Foreskin keratinocyte (primary cell): ENCODE measurements at places on chromosomes 4 and X.

GRCh38 chr4:35934320-35934981 lies 309.9 kb downstream of the ARAP2 start:
- peak; percentile 35 for DNase-seq

DNA sequence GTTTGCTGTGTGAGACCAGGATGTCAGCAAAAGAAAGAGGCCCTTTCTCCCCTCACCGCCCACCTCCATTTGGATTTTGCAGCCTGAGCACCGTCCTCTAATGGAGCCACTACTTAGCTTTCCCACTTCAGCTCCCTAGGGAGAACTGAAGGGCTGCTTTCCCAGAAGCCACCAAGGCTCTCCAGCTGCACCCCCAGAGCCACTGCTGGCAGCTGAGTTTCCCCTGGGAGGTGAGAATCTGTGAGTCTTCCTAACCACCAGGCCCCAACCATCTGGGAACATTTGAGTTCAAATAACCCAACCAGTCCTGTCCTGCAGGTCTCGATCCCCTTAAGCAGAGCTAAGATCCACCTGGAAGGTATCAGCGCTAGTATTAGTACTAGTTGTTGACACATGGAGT lies 173.1 kb upstream of the USP9X start:
- DNase-seq, result peak; percentile 2

GRCh38 chr4:186298031-186298647 lies 32.1 kb downstream of the F11 start:
- no peak for DNase-seq

DNA sequence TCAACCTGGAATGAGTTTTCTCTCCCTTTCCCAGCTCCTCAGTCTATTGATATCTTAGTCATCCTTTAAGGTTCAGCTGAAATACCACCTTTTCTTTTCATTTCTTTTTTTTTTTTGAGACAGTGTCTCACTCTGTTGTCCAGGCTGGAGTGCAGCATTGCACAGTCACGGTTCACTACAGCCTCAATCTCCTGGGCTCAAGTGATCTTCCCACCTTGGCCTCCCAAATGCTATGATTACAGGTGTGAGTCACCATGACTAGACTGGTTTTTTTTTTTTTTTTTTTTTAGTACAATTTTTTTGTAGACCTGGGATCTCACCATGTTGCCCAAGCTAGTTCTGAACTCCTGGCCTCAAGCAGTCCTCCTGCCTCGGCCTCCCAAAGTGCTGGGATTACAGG lies 28.9 kb downstream of the AFF1 start:
- DNase-seq, result peak; percentile 75

- no peak for DNase-seq
Measured at GRCh38 chr4:173998471-173999144, 284.9 kb downstream of the FBXO8 start.

DNA sequence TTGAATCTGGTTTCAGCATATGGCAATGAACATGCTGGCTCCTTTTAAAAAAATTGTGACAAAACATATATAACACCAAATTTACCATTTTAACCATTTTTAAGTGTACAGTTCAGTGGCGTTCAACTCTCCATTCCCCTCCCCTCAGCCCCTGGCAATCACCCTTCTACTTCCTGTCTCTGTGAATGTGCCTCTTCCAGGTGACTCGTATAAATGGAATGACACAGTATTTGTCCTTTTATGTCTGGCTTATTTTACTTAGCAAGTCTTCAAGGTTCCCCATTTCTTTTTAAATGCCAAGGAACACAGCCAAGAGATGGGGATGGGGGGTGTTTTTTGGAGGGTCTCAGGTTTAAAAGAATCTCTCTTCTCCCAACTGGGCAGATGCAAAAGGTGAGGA lies 35.4 kb upstream of the BCLAF3 start:
- DNase-seq, result no peak

GRCh38 chr4:145878501-145879435 lies 59.9 kb downstream of the ZNF827 start:
- DNase-seq, result no peak

DNA sequence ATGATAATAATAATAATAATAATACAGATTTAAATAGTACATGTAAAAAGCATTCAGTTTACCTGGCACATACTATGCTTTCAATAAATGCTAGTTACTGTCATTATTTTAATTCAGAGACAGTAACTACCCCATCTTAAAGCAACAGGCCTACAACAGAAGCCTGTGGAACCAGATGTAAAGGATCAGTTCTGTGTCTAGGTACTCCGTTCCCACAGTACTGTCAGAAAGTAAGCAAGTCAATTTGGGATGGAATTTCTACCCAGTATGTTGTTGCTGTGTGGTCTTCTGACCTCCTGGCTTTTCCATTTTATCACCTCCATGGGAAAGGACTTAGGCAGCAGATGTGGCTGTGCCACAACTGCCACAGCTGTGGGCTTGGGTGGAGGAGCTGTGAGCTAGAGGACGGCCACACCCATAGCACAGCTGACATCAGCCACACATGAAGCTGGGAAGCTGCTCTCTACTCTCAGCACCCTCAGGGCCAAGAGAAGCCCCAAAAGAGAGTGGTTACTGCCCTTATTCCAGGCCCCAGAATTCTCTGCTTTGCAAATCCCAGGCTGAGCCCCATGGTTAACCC lies 102.8 kb downstream of the CBR4 start:
- DNase-seq, result no peak

- DNase-seq, result no peak
Measured at GRCh38 chr4:2275546-2276251, 13.8 kb upstream of the MXD4 start.

- DNase-seq, result no peak
Measured at GRCh38 chr4:145681956-145682355, 2.0 kb downstream of the C4orf51 start.

- no peak for DNase-seq
Measured at GRCh38 chr4:67052814-67053675, 492.3 kb downstream of the CENPC start.

GRCh38 chr4:52106660-52107059 lies 55.6 kb downstream of the SPATA18 start:
- DNase-seq, result no peak

GRCh38 chrX:136768469-136769084 lies 12.2 kb downstream of the ARHGEF6 start:
- no peak for DNase-seq

GRCh38 chr4:14083150-14083549 lies 455.6 kb upstream of the BOD1L1 start:
- DNase-seq, result no peak

GRCh38 chr4:180455226-180455625 lies 1788.0 kb upstream of the TENM3 start:
- DNase-seq, result peak; percentile 25

DNA sequence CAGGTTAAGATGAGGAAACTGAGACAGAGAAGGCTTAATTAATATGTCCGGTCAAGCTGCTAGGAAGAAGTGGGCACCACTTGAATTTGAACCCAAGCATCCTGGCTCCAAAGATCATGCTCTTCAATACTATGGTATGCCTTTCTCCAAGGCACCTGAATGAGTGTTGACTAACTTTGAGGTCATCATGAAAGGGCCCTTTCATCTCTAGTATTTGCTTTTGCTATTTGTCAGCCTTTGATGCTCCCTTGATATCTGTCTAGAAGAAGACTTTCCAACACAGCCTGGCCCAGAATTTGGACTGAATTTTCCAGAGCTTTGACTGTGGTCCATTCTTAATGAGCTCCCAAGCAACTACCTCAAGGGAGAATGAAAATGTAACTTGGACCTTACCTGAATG lies 179.1 kb upstream of the DKK2 start:
- DNase-seq, result no peak

DNA sequence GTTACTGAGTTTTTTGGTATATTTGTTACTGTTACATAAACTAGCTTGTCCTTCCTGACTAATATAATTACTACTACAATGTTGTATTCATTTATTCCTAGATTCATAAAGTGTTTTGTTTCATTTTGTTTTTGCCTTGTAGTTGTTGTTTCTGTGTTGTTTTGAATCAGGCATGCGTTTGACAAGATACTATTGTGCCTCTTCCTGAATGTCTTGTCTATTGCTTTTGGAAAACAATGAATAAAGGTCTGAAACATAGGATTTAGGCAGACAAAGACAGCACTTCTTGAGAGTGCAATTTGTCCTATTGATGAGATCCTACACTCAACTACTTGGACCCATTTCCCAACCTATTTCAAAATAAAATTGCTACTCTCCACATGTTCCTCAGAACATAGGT lies 630.4 kb upstream of the BOD1L1 start:
- no peak for DNase-seq

GRCh38 chr4:5399790-5400421 lies 308.5 kb downstream of the EVC2 start:
- DNase-seq, result no peak

- no peak for DNase-seq
Measured at GRCh38 chr4:7823416-7823824, 116.2 kb downstream of the AFAP1 start.

- DNase-seq, result no peak
Measured at GRCh38 chr4:105357258-105357980, 116.4 kb downstream of the PPA2 start.

DNA sequence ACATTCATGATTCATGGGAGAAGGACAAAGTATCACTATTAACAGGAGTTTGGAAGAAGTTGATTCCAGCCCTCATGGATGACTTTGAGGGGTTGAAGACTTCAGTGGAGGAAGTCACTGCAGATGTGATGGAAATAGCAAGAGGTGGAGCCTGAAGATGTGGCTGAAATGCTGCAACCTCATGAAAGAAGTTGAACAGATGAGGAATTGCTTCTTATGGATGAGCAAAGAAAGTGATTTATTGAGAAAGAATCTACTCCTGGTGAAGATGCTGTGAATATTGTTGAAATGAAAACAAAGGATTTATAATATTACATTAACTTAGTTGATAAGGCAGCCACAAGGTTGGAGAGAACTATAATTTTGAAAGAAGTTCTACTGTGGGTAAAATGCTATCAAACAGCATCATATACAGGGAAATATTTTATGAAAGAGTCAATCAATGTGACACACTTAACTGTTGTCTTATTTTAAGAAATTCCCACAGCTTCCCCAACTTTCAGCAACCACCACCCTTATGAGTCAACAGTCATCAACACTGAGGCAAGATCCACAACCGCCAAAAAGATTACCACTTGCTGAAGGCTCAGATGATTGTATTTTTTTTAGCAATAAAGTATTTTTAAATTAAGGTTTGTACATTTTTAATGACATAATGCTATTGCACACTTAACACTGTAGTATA lies 302.6 kb downstream of the CBLL2 start:
- DNase-seq, result peak; percentile 60

DNA sequence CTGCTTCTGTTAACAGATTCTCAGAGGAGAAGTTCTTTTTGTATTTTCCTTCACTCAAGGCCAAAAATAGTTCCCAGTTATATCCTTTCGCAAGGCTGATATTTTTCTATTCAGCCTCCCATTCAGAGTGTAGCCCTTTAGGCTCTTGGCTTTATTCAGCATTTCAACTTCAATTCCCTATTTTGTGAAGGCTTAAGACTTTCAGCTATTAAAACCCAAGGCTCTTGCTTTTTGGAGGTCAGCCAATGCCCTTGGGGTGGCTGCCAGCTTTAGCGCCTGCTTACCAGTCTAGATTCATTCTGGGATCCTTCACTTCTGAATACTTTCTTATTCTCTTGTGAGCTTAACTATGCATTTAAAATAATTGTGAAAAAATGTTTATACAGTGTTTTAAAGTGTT lies 57.3 kb upstream of the ADGRA3 start:
- DNase-seq, result no peak

GRCh38 chr4:54843946-54844345 lies 186.2 kb downstream of the KIT start:
- no peak for DNase-seq

DNA sequence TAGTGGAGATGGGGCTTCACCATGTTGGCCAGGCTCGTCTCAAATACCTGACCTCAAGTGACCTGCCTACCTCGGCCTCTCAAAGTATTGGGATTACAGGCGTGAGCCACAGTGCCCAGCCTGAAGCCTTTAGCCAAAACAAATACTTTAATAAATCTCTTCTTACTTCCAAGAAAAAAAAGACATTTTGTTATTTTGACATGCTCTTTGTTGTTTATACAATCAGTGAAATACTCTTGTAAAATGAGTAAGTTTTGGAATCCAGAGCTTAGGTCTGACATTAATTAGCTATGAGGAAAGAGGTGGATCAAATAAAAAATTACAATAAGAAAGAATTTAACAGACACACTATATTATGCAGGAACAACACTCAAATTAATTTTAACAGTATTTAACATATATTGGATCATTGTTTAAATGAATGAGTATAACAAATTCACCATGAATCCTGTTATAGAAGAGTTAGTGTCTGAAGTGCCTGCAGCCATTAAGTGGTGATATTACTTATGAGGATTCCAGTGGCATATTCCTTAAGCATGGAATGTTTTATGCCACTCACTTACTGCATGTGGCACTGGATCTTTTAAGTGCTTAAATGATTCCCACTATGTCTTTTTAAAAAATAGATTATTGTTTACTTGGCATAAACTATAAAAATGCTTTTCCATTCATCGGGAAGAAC lies 260.1 kb upstream of the GIMD1 start:
- no peak for DNase-seq

DNA sequence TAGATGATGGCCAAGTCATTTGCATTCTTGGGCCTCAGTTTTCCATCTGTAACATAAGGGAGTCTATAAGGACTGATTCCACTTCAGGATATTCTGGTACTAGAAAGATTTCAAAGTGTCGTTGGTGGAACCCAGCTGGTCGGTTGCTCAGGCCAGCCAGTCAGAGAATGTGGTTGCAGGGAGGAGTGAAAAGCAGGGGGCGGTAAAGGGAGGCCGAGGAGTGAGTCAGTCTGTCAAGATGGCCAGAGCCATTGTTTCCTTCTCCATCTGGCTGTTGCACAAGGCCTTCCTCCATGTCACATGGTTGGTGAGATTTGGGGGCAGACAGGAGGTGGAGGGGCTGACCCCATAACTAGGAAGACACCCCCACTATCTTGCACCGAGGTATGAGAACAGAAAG lies 38.2 kb downstream of the STARD8 start:
- DNase-seq, result no peak

DNA sequence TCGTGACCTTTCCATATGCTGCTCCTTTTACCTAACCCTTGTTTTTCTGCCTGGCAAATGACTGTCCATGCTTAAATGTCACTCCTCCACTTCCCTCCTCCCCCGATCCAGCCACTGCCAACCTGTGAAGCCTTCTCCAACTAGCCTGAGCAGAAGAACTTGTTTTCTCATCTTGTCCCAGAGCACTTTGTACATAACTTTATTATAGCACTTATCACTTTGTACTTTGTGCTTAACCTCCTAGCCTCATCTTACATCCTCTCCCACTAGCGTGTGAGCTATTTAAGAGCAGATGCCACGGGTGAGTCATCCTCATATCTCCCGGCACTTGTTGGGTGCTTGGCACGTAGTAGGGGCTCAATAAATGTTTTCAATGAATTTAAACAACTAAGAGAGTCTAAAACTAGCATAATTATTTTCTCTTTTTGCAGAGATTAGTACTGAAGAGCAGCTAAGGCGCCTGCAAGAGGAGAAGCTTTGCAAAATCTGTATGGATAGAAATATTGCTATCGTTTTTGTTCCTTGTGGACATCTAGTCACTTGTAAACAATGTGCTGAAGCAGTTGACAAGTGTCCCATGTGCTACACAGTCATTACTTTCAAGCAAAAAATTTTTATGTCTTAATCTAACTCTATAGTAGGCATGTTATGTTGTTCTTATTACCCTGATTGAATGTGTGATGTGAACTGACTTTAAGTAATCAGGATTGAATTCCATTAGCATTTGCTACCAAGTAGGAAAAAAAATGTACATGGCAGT lies 46.9 kb downstream of the XIAP start:
- DNase-seq, result no peak
